Right atrium auricular region (tissue), 2 donors: ENCODE measurements at places on chromosomes 2 and 18. TPM values are rescaled to one million over a fixed set of nuclear protein-coding genes. Genes with fewer than 3 reads are reported as not detected.

Gene ZAP70
- 0.86 TPM for total RNA-seq

Gene ERICH2
- not detected for total RNA-seq

Gene ALKAL2
- total RNA-seq = not detected

Gene RSAD2
- total RNA-seq = 1.5 TPM

Gene STPG4
- total RNA-seq = not detected

Gene COLEC11
- total RNA-seq = 27.8 TPM

Gene MFSD2B
- not detected for total RNA-seq

Gene TXNDC2
- total RNA-seq = not detected

Gene ITPRIPL1
- 1.5 TPM for total RNA-seq

Gene ABCG8
- total RNA-seq = not detected

Gene NT5DC4
- total RNA-seq = not detected

Gene CIB4
- total RNA-seq = not detected

Gene RBM44
- total RNA-seq = 0.30 TPM

Gene CXCR1
- 0.51 TPM for total RNA-seq

Gene PRADC1
- total RNA-seq = 49.5 TPM

Gene RRM2
- 0.08 TPM for total RNA-seq

Gene NMUR1
- total RNA-seq = 0.93 TPM

Gene MOGAT1
- total RNA-seq = not detected

Gene GPR75
- 2.5 TPM for total RNA-seq

Gene ABCB11
- total RNA-seq = 0.33 TPM

Gene DLX1
- total RNA-seq = not detected

Gene CCDC121
- total RNA-seq = 3.6 TPM

Gene ATOH8
- total RNA-seq = 116 TPM

Gene LTBP1
- total RNA-seq = 168 TPM

Gene GPR45
- total RNA-seq = not detected

Gene CCDC102B
- total RNA-seq = 2.5 TPM

Gene NAT8
- not detected for total RNA-seq

Gene TMEM163
- 8.9 TPM for total RNA-seq

Gene DTNB
- total RNA-seq = 4.4 TPM

Gene GREB1
- total RNA-seq = 7.6 TPM
